Smooth muscle cell of the coronary artery (primary cell): ENCODE measurements at places on chromosomes 6 and 20. TPM values are rescaled to one million over a fixed set of nuclear protein-coding genes. Genes with fewer than 3 reads are reported as not detected.

The ERMARD gene
- total RNA-seq: 17.7 and 38.6 TPM in 2 replicates

The OR2H1 gene
- total RNA-seq: not detected in 2 replicates

The KIF13A gene
- 42.8 and 56.2 TPM in 2 replicates for total RNA-seq

The COL9A1 gene
- not detected in 2 replicates for total RNA-seq

The PPP1R11 gene
- 8.3 and 14.4 TPM in 2 replicates for total RNA-seq

The INSM1 gene
- not detected in 2 replicates for total RNA-seq

The FAM110A gene
- 0.47 and 1.4 TPM in 2 replicates for total RNA-seq

The OR2B6 gene
- total RNA-seq: not detected in 2 replicates

The KIAA1755 gene
- 0.59 and 13.7 TPM in 2 replicates for total RNA-seq

The GSTA2 gene
- total RNA-seq: not detected in 2 replicates

The EYS gene
- under 0.01 TPM in 1 of 2 replicates, not detected in the other for total RNA-seq

The RAET1G gene
- 0.23 and 3.3 TPM in 2 replicates for total RNA-seq

The FNDC11 gene
- 0.12 and 0.30 TPM in 2 replicates for total RNA-seq

The CLDN20 gene
- not detected in 2 replicates for total RNA-seq

The IYD gene
- not detected in 2 replicates for total RNA-seq

The TP53INP2 gene
- total RNA-seq: 1.3 and 2.7 TPM in 2 replicates

The FERMT1 gene
- 1.3 and 5.2 TPM in 2 replicates for total RNA-seq

The RBCK1 gene
- 59.2 and 70.3 TPM in 2 replicates for total RNA-seq

The FRK gene
- total RNA-seq: 0.47 and 2.0 TPM in 2 replicates

The TRIM31 gene
- total RNA-seq: 0.12 TPM in 1 of 2 replicates, not detected in the other

The MAP7 gene
- 0.23 and 0.82 TPM in 2 replicates for total RNA-seq

The SUMO4 gene
- 0.70 and 1.1 TPM in 2 replicates for total RNA-seq

The ALDH8A1 gene
- 0.15 and 0.35 TPM in 2 replicates for total RNA-seq
